A549 treated with GW870086 at 1 μM for 4 hours (cell line): ENCODE measurements at places on chromosomes 12 and 14. TPM values are rescaled to one million over a fixed set of nuclear protein-coding genes. Genes with fewer than 3 reads are reported as not detected.

Gene RHOJ
- total RNA-seq, result not detected in 5 replicates

Gene MUCL1
- not detected in 5 replicates for total RNA-seq

Gene SMCO2
- total RNA-seq, result 0.12 TPM in 1 of 5 replicates, not detected in the others

Gene AQP6
- not detected in 5 replicates for total RNA-seq

Gene ACSS3
- not detected in 5 replicates for total RNA-seq

Gene MMP19
- 0.16 to 0.49 TPM (median 0.32 TPM) in 5 replicates for total RNA-seq

Gene LRRK2
- total RNA-seq, result 1.5 to 2.0 TPM (median 1.8 TPM) in 5 replicates

Gene FAM186B
- total RNA-seq, result 0.08 to 0.16 TPM (median 0.13 TPM) in 4 of 5 replicates, not detected in the other

Gene ANO6
- total RNA-seq, result 45.6 to 68.4 TPM (median 66.5 TPM) in 5 replicates

Gene PLA2G1B
- not detected in 5 replicates for total RNA-seq

Gene MYBPC1
- not detected in 5 replicates for total RNA-seq

Gene PMCH
- total RNA-seq, result not detected in 5 replicates

Gene PRKCH
- total RNA-seq, result 4.4 to 6.5 TPM (median 5.5 TPM) in 5 replicates

Gene ANKRD33
- total RNA-seq, result not detected in 5 replicates

Gene MYO1H
- not detected in 5 replicates for total RNA-seq

Gene ANAPC7
- 51.1 to 58.2 TPM (median 53.2 TPM) in 5 replicates for total RNA-seq

Gene RNASE2
- total RNA-seq, result not detected in 5 replicates
